Activated CD4-positive, alpha-beta memory T cell treated with anti-CD3 and anti-CD28 coated beads, Interleukin-2, amount 10 ng/mL, durations not matched to agents 7 days and 5 days (primary cell): ENCODE measurements at places on chromosomes 6 and 20. TPM values are rescaled to one million over a fixed set of nuclear protein-coding genes. Genes with fewer than 3 reads are reported as not detected.

Gene SLC35D3
- total RNA-seq, result 0.13 TPM

Gene CDSN
- not detected for total RNA-seq

Gene RAMACL
- total RNA-seq, result not detected

Gene RRAGD
- 11.3 TPM for total RNA-seq

- no peak overlapping the region for H3K27ac ChIP-seq
- H3K4me1 ChIP-seq, result no peaks in the 10 kb centered on the region
- no peaks in the 10 kb centered on the region for H3K27me3 ChIP-seq
- no peak for DNase-seq
- no peak overlapping the region for H3K4me3 ChIP-seq
- H3K36me3 ChIP-seq, result no peaks in the 10 kb centered on the region
Observed at GRCh38 chr6:7425808-7426190, 36.2 kb downstream of the RIOK1 start.

GRCh38 chr6:51322505-51322904, 503.8 kb downstream of the TFAP2B start:
- H3K36me3 ChIP-seq, result no peaks in the 10 kb centered on the region
- H3K4me3 ChIP-seq, result no peak overlapping the region
- no peak overlapping the region for H3K27ac ChIP-seq
- DNase-seq, result no peak
- no peaks in the 10 kb centered on the region for H3K27me3 ChIP-seq
- H3K4me1 ChIP-seq, result no peaks in the 10 kb centered on the region

DNA sequence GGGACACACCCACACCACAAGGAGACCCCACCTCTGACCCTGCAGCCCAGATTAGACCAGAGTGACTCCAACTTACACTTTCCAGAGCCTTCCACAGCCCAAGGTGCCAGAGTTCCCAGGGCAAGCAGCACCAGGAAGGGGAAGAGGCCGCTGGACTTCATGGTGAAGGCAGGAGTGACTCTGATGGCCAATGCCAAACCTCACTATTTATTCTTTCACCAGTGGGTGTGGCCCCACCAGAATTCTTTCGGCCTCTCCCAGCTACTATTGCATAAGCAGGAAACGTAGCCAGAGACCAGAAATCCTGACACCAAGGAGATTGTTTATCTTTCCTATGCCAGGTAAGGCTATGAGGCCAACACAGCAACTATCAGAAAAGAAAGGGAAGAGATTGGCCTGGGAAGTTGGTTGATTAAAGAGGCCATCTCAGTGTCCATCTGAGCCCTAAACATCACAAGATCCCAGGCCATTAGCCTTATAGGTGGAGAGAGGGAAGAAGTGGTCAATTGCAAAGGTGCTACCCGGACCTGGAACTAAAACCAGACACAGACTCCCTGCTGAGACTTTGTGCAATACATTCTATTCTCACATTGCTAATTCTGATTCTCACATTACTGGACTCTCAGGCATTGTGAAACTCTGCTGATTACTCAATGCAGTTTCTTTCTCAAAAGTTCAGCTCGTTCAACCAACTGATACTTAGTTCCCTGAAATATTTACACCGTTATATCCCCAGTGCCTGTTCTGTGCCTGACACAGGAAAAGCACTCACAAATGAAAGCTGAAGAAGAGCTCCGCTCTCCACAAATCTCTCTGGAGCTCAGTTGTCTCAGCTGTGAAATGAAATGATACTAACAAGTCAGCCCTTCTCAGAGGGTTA, at the start of gene SLPI:
SLPI (minus strand) TSS at position 182 of the 880 bp plus-strand sequence; CDS start at position 161, 21 bp downstream.
- no peak for DNase-seq
- H3K4me3 ChIP-seq, result no peak within 1 kb of the TSS
- H3K36me3 ChIP-seq, result no peaks in the 10 kb centered on the region
- peaks cover 24% of the 10 kb centered on the region for H3K4me1 ChIP-seq

- H3K4me1 ChIP-seq, result no peaks in the 10 kb centered on the region
- no peak overlapping the region for H3K27ac ChIP-seq
- H3K27me3 ChIP-seq, result no peaks in the 10 kb centered on the region
- no peak for DNase-seq
- no peak overlapping the region for H3K4me3 ChIP-seq
Observed at GRCh38 chr6:9537381-9537780, 877.5 kb downstream of the TFAP2A start.

GRCh38 chr20:51341581-51341980, 200.9 kb downstream of the NFATC2 start:
- H3K27me3 ChIP-seq, result peaks cover 3% of the 10 kb centered on the region
- no peak overlapping the region for H3K4me3 ChIP-seq
- H3K36me3 ChIP-seq, result no peaks in the 10 kb centered on the region
- no peak for DNase-seq
- H3K27ac ChIP-seq, result no peak overlapping the region

- DNase-seq, result no peak
- peak overlapping the region; percentile 31 for H3K27ac ChIP-seq
- H3K36me3 ChIP-seq, result peaks cover 14% of the 10 kb centered on the region
- peaks cover 72% of the 10 kb centered on the region for H3K27me3 ChIP-seq
- peaks cover 4% of the 10 kb centered on the region for H3K4me1 ChIP-seq
- H3K4me3 ChIP-seq, result no peak overlapping the region
Observed at GRCh38 chr6:84766799-84767525, 2.6 kb upstream of the TBX18 start.

- H3K27me3 ChIP-seq, result no peaks in the 10 kb centered on the region
- no peak overlapping the region for H3K4me3 ChIP-seq
- H3K36me3 ChIP-seq, result no peaks in the 10 kb centered on the region
- no peak overlapping the region for H3K27ac ChIP-seq
Observed at GRCh38 chr20:15799871-15800270, 773.4 kb downstream of the KIF16B start.

DNA sequence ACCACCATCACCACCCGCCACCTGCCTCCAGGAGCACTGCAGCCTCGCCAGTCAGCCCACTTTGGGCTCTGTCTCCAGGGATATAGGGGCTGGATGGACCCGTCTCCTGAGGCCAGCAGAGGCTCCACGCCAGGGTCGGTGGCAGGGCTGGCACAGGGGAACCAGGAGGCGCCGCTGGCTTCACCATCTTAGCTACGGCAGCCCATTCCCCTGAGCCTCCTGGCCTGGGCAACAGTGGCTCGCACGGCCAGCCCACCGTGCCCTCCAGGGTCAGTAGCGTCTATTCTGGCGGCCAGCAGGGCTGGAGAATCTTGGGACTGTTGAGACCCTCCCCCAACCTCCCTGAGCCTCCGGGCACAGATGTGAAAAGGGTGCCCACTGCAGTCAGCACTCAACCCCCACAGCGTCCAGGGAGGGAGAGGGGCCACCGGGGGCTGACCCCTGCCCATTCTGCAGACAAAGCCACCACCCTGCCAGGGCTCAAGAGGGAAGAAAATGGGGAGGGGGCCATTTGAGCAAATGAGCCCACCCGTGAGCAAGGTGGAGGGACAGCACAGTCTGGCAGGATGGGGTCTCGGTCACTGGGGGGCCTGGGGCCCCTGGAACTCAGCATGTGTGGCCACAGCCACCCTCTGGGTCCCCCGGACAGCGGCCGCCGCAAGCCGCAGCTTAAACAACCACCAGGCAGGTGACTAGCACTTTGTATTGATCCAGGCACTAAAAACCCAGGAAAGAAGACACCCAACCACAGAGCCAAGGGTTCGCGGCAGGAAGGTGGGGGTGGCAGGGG, 28.7 kb downstream of the KCNQ2 start:
- H3K4me1 ChIP-seq, result peaks cover 16% of the 10 kb centered on the region
- H3K27ac ChIP-seq, result peak overlapping the region; percentile 40
- no peak overlapping the region for H3K4me3 ChIP-seq
- peaks cover 2% of the 10 kb centered on the region for H3K27me3 ChIP-seq

DNA sequence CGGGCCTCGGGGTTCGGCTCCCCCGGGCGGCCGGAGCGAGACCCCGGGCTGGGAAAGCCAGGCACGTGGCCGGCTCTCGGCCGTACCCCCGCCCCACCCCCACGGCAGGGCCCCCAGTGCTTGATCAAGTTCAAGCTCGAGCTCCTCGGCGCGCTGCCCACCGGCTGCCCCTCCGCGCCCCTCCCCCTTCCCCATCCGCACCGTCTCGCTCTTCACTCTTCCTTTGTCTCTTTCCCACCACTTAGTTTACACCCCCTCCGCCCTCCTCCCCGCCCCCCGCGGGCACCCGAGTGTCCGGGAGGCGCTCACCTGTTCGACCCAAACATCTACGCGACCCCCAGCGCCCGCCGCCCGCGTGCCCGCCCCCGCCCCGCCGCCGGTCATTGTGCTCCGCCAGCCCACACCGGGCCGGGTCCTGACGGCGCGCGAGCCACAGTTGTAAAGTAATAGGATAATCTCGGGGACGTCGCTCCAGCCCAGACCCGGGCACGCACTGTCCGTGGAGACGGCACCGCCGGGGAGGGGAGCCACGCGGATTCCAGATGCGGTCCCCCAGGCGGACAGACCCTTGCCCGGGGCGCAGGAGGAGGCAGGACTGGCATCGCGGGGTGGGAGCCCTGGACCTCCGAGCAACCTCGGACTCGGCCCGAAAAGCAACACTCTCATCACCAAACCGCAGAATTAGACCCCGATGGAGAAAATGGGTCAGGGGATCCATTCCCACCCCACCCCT, 100.7 kb downstream of the NOL4L start:
- peak overlapping the region; percentile 86 for H3K4me3 ChIP-seq
- no peaks in the 10 kb centered on the region for H3K27me3 ChIP-seq
- H3K4me1 ChIP-seq, result peaks cover 21% of the 10 kb centered on the region
- peak; percentile 29 for DNase-seq
- H3K36me3 ChIP-seq, result no peaks in the 10 kb centered on the region
- no peak overlapping the region for H3K27ac ChIP-seq

GRCh38 chr6:11413117-11413687, 124.3 kb upstream of the TMEM170B start:
- peak overlapping the region; percentile 86 for H3K27ac ChIP-seq
- H3K27me3 ChIP-seq, result no peaks in the 10 kb centered on the region
- H3K4me3 ChIP-seq, result peak overlapping the region; percentile 18
- H3K36me3 ChIP-seq, result peaks cover 16% of the 10 kb centered on the region

DNA sequence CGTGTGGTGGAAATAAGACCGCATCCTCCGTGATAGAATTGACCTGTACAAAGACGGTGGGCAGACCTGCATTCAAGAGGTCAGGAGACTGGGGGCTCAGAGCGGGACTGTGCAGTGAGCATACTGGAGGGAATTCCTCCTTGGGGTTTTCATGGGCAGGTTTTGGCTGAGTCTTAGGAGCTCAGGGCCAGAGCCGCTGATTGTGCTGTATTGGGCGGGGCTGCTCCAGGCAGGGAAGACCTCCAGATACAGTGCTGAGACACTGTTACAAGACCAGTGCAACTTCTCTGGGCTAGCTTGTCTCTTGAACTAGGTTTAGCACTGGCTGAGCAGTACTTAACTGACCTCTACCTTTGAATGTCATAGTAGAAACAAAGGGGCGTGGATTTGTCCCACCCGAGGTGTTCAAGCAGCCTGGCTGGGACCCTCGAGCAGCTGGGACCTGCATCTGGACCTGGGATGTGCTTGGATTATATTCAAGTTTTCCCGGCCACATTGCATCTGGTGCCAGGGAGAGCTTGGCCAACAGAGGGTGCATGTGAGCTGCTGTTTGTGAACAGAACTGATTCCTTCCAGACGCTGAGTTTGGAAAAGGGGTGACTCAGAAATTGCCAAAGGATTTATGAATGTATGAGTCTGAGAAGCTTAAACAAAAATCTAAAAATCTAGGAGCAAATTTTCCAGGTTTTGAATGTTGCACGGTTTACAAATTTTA, 33.4 kb upstream of the SLC22A1 start:
- H3K27me3 ChIP-seq, result no peaks in the 10 kb centered on the region
- no peak for DNase-seq
- H3K27ac ChIP-seq, result peak overlapping the region; percentile 34
- no peak overlapping the region for H3K4me3 ChIP-seq

DNA sequence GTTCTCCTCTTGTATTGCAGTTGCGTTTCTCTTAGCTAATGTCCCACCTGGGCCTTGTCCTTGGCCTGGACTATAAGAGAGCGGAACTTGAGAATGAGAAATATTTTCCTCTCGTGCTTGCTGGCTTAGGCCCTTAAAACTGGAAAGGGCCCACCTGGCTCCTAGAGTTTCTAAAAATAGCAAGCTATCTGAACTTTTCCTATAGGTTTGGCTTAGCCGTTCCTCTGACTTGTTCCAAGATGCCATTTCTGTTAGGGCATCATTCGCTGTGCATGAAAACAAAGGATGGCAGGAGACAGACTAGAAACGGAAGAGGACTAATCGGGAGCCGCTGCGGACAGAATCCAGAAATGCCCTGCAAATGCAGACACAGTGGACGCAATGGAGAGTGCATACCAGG, 4.5 kb downstream of the RIPOR3 start:
- no peaks in the 10 kb centered on the region for H3K36me3 ChIP-seq
- DNase-seq, result no peak
- H3K27me3 ChIP-seq, result peaks cover 28% of the 10 kb centered on the region

- no peak overlapping the region for H3K4me3 ChIP-seq
- H3K27me3 ChIP-seq, result no peaks in the 10 kb centered on the region
- H3K36me3 ChIP-seq, result no peaks in the 10 kb centered on the region
- peaks cover 21% of the 10 kb centered on the region for H3K4me1 ChIP-seq
- no peak for DNase-seq
Observed at GRCh38 chr6:45185403-45186251, 142.5 kb upstream of the RUNX2 start.

- H3K27ac ChIP-seq, result no peak overlapping the region
- no peaks in the 10 kb centered on the region for H3K36me3 ChIP-seq
- peaks cover 46% of the 10 kb centered on the region for H3K4me1 ChIP-seq
- H3K4me3 ChIP-seq, result no peak overlapping the region
- no peaks in the 10 kb centered on the region for H3K27me3 ChIP-seq
Observed at GRCh38 chr6:129713806-129714333, 3.9 kb upstream of the ARHGAP18 start.

- no peaks in the 10 kb centered on the region for H3K4me1 ChIP-seq
- H3K4me3 ChIP-seq, result no peak overlapping the region
- no peaks in the 10 kb centered on the region for H3K36me3 ChIP-seq
- H3K27me3 ChIP-seq, result no peaks in the 10 kb centered on the region
- no peak overlapping the region for H3K27ac ChIP-seq
Observed at GRCh38 chr6:129542705-129543104, 167.3 kb downstream of the ARHGAP18 start.

GRCh38 chr20:59402681-59403080, 102.3 kb downstream of the EDN3 start:
- H3K27me3 ChIP-seq, result peaks cover 24% of the 10 kb centered on the region
- no peak overlapping the region for H3K4me3 ChIP-seq
- DNase-seq, result no peak
- H3K4me1 ChIP-seq, result peaks cover 4% of the 10 kb centered on the region
